CD4-positive, CD25-positive, alpha-beta regulatory T cell (primary cell): ENCODE measurements at places on chromosomes 6 and 20.
A peak's percentile ranks its signal among the peaks of the same experiment; 100 is the strongest.

DNA sequence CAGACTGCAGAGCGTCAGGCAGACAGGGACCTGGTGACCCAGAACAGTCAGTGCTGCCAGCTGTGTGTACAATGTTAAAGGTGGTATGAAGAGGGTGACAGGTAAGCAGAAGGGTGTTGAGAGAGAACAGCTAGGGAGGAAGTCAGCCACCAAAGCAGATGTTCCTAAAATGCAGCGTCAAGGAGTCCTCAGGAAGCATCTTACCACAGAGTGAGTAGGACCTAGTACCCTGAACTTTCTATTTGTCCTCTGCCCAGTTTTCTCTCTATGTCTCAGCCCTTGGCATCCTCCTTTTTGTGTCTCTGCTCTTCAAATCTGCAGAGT lies 14.2 kb downstream of the STMND1 start:
- H3K27ac ChIP-seq = no peak overlapping the region
- H3K36me3 ChIP-seq = no peaks in the 10 kb centered on the region
- H3K4me1 ChIP-seq = no peaks in the 10 kb centered on the region

DNA sequence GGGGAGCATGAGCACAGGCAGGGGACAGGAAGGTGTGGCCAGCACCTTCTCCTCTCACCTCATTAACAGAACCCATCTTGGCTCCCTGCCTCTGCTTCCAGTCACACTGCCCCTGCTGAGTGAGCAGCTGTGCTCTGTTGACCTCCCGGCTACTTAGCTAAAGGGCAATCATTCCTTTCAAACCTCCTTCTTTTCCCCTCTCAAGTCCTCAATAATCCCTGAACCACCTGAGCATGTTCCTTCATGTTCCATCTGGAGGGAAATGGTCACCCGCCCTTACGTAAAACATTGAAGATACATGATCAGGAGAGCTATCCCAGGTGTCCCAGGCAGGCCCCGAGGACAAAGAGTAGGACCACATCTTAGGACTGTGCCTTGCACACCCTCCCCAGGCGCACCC lies 21.7 kb upstream of the MRPS10 start:
- H3K4me1 ChIP-seq = no peaks in the 10 kb centered on the region
- no peaks in the 10 kb centered on the region for H3K27me3 ChIP-seq
- H3K4me3 ChIP-seq = no peak overlapping the region
- H3K36me3 ChIP-seq = peaks cover 74% of the 10 kb centered on the region
- no peak for DNase-seq
- H3K27ac ChIP-seq = no peak overlapping the region

GRCh38 chr6:38011937-38012336 lies 192.4 kb downstream of the ZFAND3 start:
- H3K27ac ChIP-seq = no peak overlapping the region
- no peak overlapping the region for H3K4me3 ChIP-seq
- peaks cover 4% of the 10 kb centered on the region for H3K36me3 ChIP-seq
- DNase-seq = no peak

- peak overlapping the region; percentile 56 for H3K4me3 ChIP-seq
- DNase-seq = no peak
- H3K27me3 ChIP-seq = no peaks in the 10 kb centered on the region
- peaks cover 43% of the 10 kb centered on the region for H3K4me1 ChIP-seq
These were observed 8.5 kb downstream of the CD164 start for GRCh38 chr6:109373762-109374161.

- no peaks in the 10 kb centered on the region for H3K36me3 ChIP-seq
- H3K4me1 ChIP-seq = no peaks in the 10 kb centered on the region
- H3K4me3 ChIP-seq = no peak overlapping the region
These were observed 23.5 kb downstream of the MDGA1 start for GRCh38 chr6:37674161-37674560.

- no peaks in the 10 kb centered on the region for H3K4me1 ChIP-seq
- H3K27me3 ChIP-seq = no peaks in the 10 kb centered on the region
- no peak overlapping the region for H3K27ac ChIP-seq
- no peak overlapping the region for H3K4me3 ChIP-seq
- no peak for DNase-seq
- no peaks in the 10 kb centered on the region for H3K36me3 ChIP-seq
These were observed 7.4 kb downstream of the SRC start for GRCh38 chr20:37353285-37353849.

DNA sequence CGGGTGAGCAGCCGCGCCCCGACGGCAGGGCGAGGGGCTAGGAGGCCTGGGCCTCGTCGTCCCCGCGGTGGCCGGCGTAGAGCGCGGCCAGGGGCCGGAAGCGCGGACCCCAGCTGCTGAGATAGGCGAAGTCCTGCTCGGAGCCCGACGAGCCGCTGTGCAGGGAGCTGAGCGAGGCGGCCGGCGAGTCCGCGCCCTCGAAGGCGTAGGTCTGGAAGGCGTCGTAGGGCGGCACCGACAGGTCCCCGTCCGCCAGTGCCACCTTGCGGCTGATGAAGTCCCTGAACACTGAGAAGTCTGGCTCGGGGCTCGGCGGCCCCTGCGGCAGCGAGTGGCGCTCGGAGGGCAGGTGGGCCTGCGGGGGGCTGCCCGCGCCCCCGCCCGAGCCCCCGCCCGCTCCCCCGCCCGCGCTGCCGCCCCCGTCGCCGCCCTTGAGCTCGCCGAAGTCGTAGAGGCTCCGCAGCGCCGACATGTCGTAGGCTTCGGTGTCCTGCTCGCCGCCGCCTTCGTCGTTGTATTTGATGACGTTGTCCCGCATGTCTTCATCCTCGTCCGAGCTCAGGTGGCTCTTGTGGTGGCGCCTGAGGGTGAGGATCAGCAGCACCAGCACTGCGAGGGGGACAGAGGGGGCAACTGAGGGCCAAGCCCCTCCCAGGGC lies 56.5 kb downstream of the CD40 start:
- H3K27ac ChIP-seq = no peak overlapping the region
- H3K27me3 ChIP-seq = peaks cover 17% of the 10 kb centered on the region
- H3K4me3 ChIP-seq = no peak overlapping the region
- no peaks in the 10 kb centered on the region for H3K36me3 ChIP-seq
- H3K4me1 ChIP-seq = no peaks in the 10 kb centered on the region

DNA sequence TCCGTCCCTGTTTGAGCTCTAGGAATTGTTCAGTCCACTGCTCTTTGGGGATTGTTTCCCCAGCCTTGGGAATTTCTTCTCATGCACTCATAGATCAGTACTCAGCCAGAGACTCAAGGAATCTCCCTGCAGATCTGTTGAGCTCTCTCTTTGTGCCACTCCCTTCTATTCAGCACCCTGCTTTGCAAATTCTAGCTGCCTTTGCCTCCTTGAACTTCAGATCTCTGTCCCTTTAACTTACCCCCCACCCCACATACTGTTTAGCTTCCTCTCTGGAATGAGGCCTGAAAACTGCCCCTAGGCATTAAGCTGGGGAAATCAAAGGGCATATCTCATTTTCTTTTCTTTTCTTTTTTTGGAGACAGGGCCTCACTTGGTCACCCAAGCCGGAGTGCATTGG lies 30.5 kb downstream of the QRSL1 start:
- no peaks in the 10 kb centered on the region for H3K27me3 ChIP-seq
- no peak overlapping the region for H3K27ac ChIP-seq
- H3K4me3 ChIP-seq = no peak overlapping the region
- no peak for DNase-seq
- H3K36me3 ChIP-seq = peaks cover 46% of the 10 kb centered on the region

- no peaks in the 10 kb centered on the region for H3K27me3 ChIP-seq
- no peaks in the 10 kb centered on the region for H3K4me1 ChIP-seq
- H3K4me3 ChIP-seq = no peak overlapping the region
- no peaks in the 10 kb centered on the region for H3K36me3 ChIP-seq
These were observed 185.3 kb downstream of the PKHD1 start for GRCh38 chr6:51901766-51902764.

DNA sequence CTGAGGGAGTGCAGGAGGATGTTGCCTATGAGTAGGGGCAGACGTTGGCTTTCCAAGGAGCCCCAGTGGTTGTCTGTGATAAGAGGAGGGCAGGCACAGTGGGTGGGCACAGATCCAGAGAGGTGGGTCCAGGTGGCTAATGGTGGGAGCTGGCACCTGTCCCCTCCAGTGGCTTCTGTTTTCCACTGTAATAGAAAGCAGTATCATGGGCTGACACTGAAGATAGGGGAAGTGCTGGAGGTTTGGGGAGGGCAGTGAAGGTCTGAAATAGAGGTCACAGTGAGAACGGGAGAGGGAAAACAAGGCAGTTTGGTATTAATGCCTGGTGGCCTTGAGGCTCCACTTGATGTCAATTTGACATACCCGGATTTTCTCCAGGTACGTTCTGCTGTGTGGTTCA lies 10.5 kb upstream of the TXNDC5 start:
- no peaks in the 10 kb centered on the region for H3K4me1 ChIP-seq
- no peaks in the 10 kb centered on the region for H3K36me3 ChIP-seq
- H3K27me3 ChIP-seq = peaks cover 22% of the 10 kb centered on the region
- DNase-seq = no peak
- no peak overlapping the region for H3K27ac ChIP-seq
- H3K4me3 ChIP-seq = no peak overlapping the region

GRCh38 chr6:29905286-29905685 lies 37.0 kb upstream of the HLA-A start:
- no peaks in the 10 kb centered on the region for H3K27me3 ChIP-seq
- DNase-seq = no peak
- H3K4me3 ChIP-seq = no peak overlapping the region
- no peaks in the 10 kb centered on the region for H3K36me3 ChIP-seq

GRCh38 chr6:168584671-168585070 lies 143.7 kb downstream of the SMOC2 start:
- no peak for DNase-seq
- no peak overlapping the region for H3K27ac ChIP-seq
- no peaks in the 10 kb centered on the region for H3K4me1 ChIP-seq
- no peak overlapping the region for H3K4me3 ChIP-seq
- H3K36me3 ChIP-seq = no peaks in the 10 kb centered on the region

GRCh38 chr20:48153523-48153922 lies 368.2 kb upstream of the SULF2 start:
- no peaks in the 10 kb centered on the region for H3K4me1 ChIP-seq
- H3K4me3 ChIP-seq = no peak overlapping the region
- no peaks in the 10 kb centered on the region for H3K36me3 ChIP-seq
- DNase-seq = no peak

DNA sequence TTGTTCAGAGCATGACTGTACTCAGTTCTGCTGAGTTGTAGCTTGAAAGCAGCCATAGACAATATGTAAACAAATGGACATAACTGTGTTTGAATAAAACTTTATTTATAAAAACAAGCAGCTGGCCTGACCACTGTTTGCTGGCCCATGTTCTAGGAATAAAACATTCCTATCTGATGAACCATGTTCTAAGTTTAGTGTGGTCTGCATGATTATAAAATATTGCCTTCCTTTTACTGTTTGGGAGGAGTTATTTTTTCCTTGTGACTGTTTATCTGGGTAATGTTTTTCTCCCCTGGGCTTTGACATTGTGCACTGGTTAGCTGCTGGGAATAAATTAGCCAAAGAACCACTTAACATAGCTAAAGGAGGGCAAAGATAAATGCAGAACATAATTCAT lies 55.1 kb downstream of the CDS2 start:
- no peak overlapping the region for H3K4me3 ChIP-seq
- H3K27ac ChIP-seq = no peak overlapping the region

- H3K36me3 ChIP-seq = peaks cover 3% of the 10 kb centered on the region
- DNase-seq = no peak
- H3K27ac ChIP-seq = no peak overlapping the region
- peaks cover 3% of the 10 kb centered on the region for H3K4me1 ChIP-seq
These were observed 159.2 kb downstream of the GMPR start for GRCh38 chr6:16397623-16398022.

- no peaks in the 10 kb centered on the region for H3K27me3 ChIP-seq
- no peak overlapping the region for H3K27ac ChIP-seq
- DNase-seq = no peak
These were observed 270.3 kb upstream of the SYNCRIP start for GRCh38 chr6:85913001-85913400.

GRCh38 chr6:150702675-150703074 lies 103.0 kb downstream of the PLEKHG1 start:
- H3K4me1 ChIP-seq = no peaks in the 10 kb centered on the region
- no peaks in the 10 kb centered on the region for H3K36me3 ChIP-seq

DNA sequence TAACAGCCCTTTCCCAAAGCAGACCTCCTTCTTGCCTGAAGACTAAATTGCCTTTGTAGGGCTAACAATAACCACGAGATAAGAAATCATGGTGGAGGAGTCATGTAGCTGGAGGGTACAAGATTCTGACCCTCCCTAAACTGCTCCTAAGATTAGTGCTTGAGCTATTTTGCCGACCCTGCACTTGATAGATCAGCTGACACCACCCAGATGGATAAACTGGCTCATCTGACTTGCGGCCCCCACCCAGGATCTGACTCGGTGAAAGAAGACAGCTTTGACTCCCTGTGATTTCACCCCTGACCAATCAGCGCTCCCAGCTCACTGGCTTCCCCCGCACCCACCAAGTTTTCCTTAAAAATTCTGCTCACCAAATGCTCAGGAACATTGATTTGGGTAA lies 57.6 kb upstream of the UNC93A start:
- H3K36me3 ChIP-seq = no peaks in the 10 kb centered on the region
- no peak overlapping the region for H3K27ac ChIP-seq
- H3K4me1 ChIP-seq = no peaks in the 10 kb centered on the region
- H3K4me3 ChIP-seq = no peak overlapping the region
- peaks cover 7% of the 10 kb centered on the region for H3K27me3 ChIP-seq

DNA sequence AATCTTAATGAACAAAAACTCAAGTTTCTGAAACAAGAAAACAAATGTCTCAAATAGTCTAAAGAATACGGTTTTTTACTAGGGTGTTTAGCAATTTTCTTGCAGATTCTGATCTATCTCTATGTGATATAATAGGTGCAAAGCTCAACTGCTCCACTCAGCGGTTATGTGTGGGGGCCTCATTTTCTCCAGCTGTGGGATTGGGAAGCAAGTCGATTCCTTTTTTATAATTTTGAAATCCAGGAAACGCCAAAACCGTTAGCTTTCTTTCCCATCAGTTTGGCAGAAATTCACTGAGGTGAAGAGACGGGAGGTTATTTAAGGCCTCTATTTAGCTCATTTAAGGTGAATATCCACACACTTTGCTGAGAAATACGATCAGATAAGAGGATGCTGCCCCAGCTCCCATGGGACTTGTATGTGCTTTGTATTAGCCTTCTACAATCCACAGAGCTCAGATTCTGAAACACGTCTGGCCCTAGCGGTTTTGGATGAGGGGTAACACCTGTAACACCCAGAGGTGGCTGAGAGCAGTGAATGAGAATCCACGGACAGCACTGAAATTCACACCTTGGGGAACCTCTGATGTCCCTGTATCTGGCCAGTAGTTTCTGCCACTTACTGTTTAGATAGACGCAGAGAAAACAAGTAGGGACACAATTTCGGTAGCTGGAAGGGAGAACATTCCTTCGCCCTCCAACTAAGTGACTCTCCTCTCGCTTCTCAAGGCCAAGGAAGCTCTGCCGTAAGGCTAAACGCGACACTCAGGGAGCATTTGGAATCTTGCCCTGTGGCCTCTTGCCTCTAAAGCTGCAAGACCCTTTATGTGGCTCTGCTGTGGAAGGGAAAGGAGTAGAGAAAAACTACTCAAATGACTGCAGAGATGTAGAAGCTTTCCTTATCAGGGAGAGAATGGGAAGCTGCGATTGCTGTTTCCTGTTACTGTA lies 6.5 kb upstream of the BCAS4 start:
- no peak overlapping the region for H3K4me3 ChIP-seq
- no peaks in the 10 kb centered on the region for H3K36me3 ChIP-seq
- H3K27ac ChIP-seq = no peak overlapping the region
- peaks cover 8% of the 10 kb centered on the region for H3K4me1 ChIP-seq
- DNase-seq = no peak
